ENCODE measurements at places on chromosomes 3 and 15.
A peak's percentile ranks its signal among the peaks of the same experiment; 100 is the strongest.

DNA sequence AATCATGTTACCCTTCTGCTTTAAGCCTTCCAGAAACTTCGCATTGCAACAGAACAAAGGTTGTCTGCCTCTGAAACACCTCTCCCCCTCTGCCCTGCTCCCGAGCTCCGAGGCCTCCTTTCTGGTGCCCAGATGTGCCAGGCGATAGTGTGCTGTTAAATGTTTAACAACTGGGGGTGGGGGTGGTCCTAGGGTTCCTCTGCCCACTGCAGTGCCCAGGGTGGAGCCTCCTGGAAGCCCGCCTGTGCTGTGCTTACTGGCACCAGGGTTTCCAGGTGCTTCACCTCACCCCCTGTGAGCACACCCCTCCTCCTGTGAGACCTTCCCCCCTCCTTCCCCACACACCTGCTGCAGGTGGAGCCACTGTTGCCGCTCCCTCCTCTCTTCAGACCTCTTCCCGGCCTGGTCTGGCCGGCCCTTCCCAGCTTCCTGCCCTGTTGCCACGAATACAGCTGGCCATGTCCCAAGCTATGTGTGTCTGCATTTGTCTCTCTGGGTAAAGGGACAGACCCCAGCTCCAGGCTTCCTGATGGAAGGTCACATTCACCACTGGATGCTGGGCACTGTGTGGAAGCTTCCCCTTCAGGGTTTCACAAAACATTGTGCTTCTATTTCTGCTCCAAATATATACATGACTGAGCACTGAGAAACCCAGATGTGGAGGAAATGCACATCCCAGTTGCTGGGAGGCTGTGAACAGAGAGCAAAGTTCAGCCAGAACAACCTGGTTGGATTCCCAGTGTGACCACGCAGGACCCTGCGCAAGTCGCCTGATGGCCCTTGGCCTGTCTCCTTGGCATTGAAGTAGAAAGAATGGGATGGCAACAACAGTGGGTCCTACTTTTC lies 37.2 kb downstream of the MGLL start:
- no peak for DNase-seq

DNA sequence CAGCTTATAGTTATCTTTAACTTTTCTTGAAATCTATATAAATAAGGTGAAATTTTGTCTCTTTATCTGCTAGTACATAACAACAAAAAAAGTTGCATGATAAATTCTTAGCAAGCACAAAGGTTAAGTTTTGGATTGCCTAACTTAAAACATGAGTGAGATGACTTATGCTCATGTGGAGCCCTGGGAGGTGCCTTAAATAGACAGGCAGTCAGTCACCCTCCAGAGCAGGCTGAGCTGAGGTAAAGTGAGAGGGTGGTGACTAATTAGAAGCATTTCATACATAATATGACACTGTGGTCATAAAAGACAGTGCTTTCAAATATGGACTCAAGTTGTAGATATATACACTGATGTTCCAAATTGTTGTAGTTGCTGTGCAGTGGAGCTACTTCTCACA lies 14.6 kb upstream of the MME start:
- no peak for DNase-seq

DNA sequence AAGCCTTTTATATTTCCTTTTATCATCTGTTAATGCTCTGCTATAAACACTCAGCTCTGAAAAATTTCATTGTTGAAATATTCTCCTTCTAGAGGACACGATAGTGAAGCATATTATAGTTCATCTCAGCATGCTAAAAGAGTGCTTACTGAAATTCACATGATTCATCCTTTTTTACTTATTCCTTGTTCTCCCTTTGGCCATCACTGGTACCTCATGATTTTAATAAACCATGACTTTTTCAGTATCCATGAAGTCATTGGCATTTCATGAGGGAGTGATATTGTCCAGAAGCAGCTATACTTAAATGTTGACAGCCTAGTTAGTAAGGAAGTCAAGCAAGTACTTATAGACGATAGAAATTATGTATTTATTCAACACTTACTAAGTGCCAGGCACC lies 112.7 kb downstream of the PROS1 start:
- no peak for DNase-seq

GRCh38 chr3:134640872-134641470 lies 9.9 kb downstream of the KY start:
- peak; percentile 70 for DNase-seq

- DNase-seq, result peak; percentile 42
These were observed 230.2 kb upstream of the HES1 start for GRCh38 chr3:193905541-193906396.

GRCh38 chr3:147613725-147614124 lies 204.6 kb downstream of the ZIC1 start:
- DNase-seq, result no peak

DNA sequence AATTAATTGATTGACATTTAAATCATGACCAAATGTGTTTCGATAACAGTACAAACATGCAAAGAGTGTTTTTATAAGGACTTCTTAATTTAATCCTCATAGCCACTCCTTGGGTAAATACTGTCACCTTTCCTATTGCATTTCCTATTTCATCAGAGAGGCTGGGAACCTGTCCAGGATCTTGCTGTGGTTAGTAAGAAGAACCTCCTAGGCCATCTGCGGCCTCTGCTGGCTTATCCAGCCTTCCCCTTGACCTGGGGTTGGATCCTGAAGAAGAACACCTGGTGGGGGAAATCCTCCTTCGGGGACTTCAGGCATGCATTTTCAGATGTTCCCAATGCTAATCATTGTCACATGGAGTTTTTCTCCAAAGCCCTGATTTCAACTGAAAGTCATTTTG lies 25.5 kb downstream of the GLDN start:
- DNase-seq, result no peak

- no peak for DNase-seq
These were observed 279.7 kb upstream of the GOLGA6L4 start for GRCh38 chr15:83955806-83956265.

DNA sequence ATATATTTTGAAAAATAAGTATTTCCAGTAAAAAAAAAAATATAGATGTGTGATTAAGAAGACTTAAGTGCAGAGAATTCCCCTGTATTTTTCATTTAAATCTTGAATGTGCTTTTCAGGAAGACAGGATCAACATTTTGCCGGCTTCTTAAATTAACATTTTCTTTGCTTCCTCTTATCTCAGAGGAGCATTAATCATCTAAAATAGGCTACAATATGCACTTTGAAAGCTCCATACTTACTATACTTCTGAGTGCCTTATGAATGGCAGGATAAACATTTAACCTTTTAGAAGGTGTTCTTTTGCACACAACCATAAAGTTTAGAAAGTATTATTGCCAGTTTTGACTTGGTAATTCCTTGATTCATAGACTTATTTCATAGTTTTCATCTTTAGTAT lies 164.3 kb downstream of the ECT2 start:
- no peak for DNase-seq

DNA sequence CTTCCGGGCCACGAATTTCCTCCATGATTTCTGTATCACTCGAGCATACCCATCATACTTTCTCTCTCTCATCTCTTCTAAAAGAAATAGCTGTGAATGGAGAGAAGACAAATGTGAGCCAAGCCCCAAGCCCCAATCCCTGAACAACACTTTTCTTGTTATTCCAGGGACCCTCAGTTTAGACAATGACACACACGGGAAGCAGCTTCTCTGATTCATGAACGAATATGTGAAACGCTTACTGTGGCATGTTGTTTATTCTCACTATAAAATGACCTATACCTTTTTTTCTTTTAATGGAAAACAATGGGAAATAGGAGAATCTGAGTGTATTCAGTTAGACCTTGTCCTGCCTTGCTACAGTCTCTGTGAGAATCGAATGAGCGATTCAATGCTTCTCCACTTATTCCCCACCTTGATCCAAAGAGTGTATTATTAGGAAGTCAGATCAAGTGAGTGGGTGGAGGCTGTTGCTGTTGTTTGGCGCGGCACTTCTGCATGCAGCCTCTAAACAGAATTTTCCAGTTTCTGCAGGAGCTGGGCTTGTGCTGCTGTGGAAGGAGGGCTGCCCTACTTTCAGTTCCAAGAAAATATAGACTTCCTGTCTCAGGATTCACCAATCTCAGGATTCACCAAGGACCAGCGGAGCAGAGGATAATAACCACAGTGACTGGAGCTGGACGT lies 32.4 kb upstream of the LDHAL6B start:
- no peak for DNase-seq

GRCh38 chr3:169118666-169119370 lies 544.7 kb downstream of the MECOM start:
- DNase-seq, result no peak

- DNase-seq, result no peak
These were observed 35.8 kb downstream of the GJD2 start for GRCh38 chr15:34718681-34719665.

All from GF-D8 (cell line).